ENCODE measurements at places on chromosomes 13 and 19.

DNA sequence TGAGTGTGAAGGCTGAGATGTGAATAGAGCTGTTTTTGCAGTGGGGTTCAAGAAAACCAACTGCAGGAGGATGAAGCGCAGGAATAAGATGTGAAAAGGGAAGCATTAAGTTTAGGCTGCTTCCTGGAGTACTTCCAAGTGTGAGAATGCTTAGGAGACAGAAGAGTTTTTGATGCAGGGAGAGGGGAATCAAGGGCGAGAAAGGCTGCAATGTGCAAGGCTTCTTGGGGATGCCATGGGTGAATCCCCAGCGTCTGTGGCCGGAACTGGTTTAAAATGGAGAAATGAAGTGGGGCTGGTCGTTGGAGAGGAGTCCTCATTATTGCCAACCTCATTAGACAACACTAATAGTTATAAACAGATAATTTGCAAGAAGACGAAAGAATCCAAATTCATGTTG, 764.9 kb downstream of the LIG4 start:
- DNase-seq = no peak

GRCh38 chr13:51785712-51786424, 18.1 kb downstream of the DHRS12 start:
- no peak for DNase-seq

- no peak for DNase-seq
Measured at GRCh38 chr13:43026262-43026661, 2.9 kb downstream of the DNAJC15 start.

DNA sequence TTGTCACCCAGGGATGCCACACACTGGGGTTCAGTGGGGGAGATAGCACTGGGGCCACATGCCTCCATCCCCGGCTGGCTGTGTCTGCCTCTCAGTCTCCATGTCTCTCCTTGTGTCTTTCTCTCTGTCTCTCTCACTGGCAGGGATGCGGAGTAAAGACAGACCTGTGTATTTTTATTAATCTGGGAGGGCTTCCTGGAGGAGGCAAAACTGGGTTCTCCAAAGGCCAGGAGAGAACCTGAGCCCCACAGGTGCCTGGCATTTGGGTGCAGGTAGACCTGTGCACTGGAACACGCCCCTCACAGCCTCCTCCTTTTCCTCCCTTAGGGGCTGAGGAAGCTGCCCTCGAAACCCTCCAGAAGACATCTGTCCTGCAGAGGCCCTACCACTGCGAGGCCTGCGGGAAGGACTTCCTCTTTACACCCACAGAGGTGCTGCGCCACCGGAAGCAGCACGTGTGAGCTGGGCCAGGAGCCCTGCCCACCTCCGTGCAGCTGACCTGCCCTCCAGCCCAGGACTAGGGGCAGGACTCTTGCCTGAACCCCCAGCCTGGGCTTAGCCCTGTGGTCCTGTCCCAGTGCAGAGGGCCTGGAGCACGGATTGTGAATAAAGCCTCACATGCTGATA, 32.7 kb downstream of the DHX34 start:
- no peak for DNase-seq

- DNase-seq = peak; percentile 37
Measured at GRCh38 chr19:38417544-38418506, 8.2 kb downstream of the RASGRP4 start.

GRCh38 chr19:39007096-39007495, 25.3 kb downstream of the FBXO27 start:
- DNase-seq = no peak

GRCh38 chr13:103531278-103531677, 465.1 kb upstream of the SLC10A2 start:
- DNase-seq = no peak

DNA sequence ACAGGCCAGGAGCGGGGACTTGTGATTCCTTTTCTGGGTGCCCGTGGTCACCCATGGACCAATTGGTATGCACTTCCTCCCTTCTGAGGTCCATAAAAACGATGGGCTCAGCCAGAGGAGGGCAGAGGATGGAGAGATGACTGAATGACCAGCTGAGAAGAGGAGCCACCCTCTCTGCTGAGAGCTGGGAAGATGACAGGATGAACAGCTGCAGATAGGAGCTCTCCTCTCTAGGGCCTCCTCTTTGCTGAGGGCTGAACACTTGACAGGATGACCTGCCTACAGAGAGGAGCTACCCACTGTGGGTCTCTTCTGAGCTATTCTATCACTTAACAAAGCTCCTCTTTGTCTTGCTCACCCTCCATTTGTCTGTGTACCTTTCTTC, 4.1 kb downstream of the IGFL4 start:
- no peak for DNase-seq

DNA sequence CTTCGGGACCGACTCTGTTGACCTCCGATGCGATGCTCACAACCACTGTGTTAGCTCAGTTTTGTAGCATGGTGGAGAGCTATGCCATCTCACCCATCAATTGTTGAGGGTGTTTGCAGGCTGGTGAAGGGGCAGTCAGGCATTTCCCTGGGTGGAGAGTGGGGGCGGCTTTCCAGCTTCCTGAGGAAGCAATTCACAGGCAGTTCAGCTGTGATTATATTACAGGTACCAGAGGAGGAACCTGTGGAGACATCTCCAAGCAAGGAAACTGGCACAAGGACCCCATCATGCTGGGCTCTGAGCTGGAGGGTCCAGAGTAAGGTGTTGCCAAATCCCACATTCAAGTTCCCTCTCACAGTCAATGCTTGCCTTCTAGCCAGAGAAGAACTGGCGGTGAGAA, 166.0 kb upstream of the ZNF536 start:
- no peak for DNase-seq

DNA sequence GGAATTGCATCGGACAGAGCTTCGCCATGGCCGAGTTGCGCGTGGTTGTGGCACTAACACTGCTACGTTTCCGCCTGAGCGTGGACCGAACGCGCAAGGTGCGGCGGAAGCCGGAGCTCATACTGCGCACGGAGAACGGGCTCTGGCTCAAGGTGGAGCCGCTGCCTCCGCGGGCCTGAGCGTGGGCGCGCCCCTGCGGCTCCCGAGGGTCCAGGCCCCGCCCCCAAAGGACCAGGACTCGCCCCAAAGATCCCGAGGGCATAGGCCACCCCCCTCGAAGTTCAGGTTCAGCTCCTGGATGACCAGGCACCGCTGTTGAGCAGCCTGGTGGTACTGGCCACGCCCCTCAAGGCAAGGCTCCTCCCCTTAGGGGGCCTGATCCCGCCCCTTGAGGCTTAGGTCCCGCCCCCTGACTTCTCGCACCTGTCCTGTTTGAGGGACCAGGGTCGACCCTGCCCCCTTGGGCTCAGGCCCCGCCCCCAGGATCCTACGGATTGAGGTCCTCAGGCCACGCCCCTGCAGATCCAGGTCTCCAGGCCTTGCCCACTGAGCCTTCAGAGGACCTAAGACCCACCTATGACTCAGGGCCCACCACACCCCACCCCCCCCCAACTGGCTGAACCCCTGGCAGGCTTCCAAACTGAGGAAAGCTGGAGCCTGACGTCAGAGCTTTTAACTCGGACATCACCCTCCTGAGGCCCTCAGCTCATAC, 43.1 kb downstream of the CYP4F22 start:
- DNase-seq = peak; percentile 41

- no peak for DNase-seq
Measured at GRCh38 chr13:40787062-40787461, 2.3 kb upstream of the SLC25A15 start.

DNA sequence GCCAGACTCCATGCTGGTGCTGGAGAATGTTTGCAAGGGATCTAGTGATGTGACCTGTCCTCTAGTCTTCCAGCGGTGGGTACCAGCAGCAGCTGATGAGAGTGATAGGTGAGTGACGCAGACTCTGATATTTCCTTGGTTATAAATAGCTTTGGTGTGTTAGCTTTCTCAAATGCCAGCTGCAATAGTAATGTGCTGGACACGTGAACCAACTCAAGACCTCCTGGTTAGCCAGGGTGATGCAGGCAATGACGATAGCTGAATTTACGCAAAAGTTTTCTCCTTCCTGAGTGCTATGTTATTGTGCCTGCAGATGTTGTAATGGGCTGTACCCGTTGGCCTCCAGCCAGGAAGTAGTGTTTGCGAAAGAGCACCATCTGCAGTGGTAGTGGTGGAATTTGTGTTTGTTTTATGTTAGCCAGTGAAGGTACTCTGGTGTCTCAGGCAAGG, 129.5 kb downstream of the CYSLTR2 start:
- DNase-seq = no peak

DNA sequence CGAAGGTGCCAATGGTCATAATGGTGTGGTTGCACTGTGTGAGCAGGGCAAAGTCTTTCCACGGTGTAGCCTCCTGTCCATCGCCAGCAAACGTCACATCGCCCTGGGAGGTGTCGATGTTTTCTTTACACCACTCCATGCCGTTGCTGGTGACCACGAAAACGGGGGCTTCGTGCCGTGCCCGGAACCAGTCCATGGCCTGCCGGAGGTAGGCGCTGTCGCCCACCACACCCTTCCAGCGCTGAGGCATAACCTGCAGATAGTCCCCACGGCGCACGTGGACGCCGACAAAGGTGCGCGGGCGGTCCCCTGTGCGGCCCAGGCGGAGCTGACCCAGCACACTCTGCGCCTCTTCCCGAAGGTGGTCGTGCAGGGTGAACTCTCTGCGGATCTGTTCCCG, 2.1 kb downstream of the FUT1 start:
- DNase-seq = no peak

GRCh38 chr19:18879579-18880373, 16.2 kb downstream of the CERS1 start:
- DNase-seq = no peak

DNA sequence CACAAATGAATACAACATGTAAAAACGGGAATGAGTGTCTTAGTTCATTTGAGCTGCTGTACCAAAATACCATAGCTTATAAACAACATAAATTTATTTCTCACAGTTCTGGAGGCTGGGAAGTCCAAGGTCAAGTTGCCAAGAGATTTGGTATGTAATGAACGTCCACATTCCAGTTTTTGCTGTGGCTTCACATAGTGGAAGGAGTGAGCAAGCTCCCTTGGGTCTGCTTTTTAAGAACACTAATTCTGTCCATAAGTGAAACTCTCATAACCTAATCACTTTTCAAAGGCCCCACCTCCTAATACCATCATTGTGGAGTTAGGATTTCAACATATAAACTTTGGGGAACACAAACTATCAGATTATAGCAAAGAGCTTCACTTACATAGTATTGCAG, 1189.6 kb downstream of the PCDH9 start:
- DNase-seq = no peak

DNA sequence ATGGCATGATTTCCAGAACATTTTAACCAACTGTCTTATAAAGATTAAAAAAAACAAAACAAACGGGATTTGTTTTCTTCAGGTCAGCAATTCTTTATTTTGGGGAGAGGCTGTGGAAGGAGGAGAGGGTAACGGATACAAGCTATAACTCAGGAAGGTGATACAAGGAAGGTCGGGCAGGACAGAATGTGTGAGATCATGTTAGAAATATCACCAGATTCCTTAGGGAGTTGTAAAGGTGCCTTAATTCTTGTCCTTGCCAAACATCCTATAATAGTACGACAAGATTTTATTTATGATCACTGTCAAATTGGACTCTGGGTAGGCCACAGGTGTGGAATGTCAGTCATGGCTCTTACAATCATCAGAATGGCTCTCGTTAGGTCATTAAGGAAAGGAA, 503.1 kb downstream of the DIAPH3 start:
- DNase-seq = no peak

- peak; percentile 94 for DNase-seq
Measured at GRCh38 chr13:19958155-19959111, at the start of gene ZMYM2. Gene ZMYM2, plus strand, starts transcription at chr13:19958727. Its CDS starts 34,346 bp downstream, at chr13:19993073.

DNA sequence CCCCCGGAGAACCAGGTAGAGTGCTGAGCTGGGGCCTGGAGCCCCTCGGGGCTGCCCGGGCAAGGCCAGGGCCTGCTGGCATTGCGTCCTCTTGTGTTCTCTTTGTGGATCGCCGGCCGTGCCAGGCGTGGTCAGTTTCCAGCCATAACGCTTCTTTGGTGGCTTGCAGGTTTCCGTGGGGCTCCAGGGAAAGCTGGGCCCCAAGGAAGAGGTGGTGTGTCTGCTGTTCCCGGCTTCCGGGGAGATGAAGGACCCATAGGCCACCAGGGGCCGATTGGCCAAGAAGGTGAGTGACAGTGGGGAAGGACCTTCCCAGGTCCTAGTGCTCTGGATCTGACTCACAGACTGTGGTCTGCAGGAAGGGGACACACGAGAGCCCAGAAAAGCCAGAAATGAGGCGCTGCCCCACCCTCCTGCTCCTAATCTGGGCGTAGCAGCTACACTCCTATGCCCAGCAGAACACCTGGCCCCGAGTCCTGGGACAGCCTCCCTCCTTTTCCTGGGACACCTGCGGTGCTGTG, 57.5 kb downstream of the RAB20 start:
- DNase-seq = no peak

DNA sequence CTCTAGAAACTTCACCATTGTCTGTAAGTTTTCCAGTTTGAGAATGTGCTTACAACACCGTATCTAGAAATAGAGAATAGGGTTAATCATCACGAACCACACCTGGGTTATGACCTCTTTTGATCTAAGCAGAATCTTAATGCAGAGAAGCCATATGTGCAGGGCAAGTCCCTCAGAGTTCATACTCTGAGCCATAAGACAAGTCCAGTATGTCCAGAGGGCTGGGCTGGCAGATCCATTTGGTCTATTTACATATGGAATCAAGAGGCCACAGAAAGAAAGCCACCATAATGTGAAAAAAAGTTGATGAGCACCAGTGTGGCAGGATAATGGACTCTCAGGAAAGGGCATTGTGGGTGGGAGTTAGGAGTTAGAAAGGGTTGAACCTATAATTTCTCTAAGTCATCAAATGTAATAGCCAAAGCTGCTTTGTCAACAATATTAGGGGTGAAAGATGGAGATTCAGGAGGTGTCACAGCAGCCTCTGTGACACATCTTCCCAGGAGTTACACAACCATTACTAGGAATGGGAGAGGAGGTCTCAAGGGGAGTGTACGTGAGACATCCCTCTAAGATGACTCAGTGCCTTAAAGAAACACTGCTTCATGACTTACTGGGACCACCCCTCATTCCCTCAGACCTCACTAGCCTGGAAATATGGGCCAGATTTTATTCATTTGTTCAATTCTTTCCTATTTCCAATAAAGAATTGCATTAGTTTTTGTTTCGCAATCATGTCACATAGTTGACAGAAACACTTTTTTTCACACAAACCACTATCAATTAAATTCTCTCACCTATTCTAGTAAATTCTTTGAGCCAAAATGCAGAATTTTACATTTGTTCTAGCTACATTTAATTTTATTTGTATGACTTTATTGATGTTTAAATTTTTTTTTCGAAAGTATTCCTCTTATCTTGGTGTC, 30.4 kb upstream of the OLFM4 start:
- DNase-seq = no peak

All from stimulated activated CD4-positive, alpha-beta T cell treated with anti-CD3 and anti-CD28 coated beads, TNF-alpha, amount 100 ng/mL, for 1 hour (primary cell).